ENCODE measurements at places on chromosomes 11 and 22.

DNA sequence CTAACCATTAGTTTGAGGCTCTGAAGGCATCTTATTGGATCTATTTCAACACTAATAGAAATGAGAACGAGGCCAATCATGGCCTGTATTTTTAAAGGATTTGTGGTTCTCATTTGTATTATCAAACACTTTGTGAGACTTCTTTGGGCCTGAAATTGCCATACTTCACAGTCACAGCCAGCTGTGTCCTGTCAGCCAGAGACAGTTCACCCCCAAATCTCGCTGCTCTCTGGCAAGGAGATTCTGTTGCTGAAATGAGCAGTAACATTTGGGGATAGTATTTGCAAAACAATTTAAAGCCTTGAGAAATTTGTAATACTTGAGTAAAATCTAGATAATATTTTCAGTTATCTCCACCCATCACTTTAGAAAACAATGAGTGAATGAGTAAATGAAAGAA is 26.9 kb upstream of the TENM4 start:
- no peak for DNase-seq

GRCh38 chr11:86119077-86119476 is 50.2 kb upstream of the PICALM start:
- no peak for DNase-seq

- DNase-seq = no peak
Observed at GRCh38 chr11:8997451-8997850, 6.3 kb downstream of the NRIP3 start.

DNA sequence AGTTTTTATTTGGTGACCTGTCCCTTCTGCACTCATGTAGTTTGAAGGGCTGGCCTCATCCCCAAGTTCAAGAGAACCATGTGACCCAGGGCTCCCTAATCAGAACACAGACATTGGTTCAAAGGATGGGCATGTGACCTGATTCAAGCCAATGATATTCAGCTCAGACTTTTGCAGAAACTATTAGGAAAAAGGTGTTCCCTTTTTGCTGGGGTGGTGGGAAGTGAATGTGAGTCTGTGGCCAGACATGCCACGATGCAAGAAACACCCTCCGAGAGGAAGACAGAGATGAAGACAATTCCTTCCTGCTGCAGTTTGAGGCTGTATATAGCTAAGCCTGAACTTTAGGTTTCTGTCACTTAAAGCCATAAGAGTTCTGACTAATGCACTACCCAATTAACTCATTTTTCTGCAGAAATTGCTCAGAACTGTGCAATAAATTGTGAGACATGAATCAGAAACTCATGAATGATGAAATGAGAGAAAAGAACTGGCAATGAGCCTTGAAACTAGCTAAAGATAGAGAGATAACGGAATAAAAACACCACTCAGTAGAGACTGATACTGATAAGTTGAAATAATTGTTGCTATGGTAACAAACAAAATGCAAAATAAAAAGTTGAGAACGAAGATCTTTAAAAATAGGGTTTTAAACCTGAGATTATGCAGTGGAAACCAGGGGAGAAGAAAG is 9.2 kb upstream of the MAPK1 start:
- DNase-seq = peak; percentile 39

GRCh38 chr22:40010746-40011145 is 16.0 kb downstream of the FAM83F start:
- DNase-seq = no peak

GRCh38 chr11:57306940-57307565 is 17.7 kb downstream of the TNKS1BP1 start:
- DNase-seq = no peak

DNA sequence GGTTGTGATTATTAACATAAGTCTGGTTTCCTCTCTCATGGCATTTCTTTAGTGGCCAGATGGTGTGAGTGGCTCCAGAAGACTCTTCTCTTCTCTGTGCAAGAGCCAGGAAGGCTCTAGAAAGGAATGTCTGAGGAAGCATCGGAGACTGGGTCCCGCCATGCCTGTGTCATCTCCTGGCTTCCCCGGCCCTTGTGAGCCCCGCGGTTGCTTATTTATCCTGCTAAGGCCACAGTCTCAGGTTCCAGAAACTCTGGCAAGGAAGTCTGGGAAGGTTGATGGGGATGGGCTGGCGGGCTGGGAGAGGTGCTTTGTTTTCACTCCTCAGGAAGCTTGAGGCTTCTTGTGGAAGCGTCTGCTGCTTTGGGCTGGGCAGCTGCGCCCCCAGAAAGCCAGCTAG is 18.9 kb downstream of the BCR start:
- DNase-seq = no peak

- no peak for DNase-seq
Observed at GRCh38 chr22:31912407-31912743, 32.0 kb upstream of the YWHAH start.

DNA sequence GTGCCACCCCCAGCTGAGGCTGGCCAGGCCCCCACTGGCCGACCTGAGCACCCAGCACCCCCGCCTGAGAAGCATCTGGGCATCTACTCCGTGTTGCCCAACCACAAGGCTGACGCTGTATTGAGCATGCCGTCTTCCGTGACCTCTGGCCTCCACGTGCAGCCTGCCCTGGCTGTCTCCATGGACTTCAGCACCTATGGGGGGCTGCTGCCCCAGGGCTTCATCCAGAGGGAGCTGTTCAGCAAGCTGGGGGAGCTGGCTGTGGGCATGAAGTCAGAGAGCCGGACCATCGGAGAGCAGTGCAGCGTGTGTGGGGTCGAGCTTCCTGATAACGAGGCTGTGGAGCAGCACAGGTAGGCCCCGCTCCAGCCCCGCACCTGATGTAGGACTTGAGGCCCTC is 4.7 kb downstream of the ZBTB16 start:
- DNase-seq = no peak

- DNase-seq = no peak
Observed at GRCh38 chr11:85526564-85526963, 100.6 kb downstream of the DLG2 start.

DNA sequence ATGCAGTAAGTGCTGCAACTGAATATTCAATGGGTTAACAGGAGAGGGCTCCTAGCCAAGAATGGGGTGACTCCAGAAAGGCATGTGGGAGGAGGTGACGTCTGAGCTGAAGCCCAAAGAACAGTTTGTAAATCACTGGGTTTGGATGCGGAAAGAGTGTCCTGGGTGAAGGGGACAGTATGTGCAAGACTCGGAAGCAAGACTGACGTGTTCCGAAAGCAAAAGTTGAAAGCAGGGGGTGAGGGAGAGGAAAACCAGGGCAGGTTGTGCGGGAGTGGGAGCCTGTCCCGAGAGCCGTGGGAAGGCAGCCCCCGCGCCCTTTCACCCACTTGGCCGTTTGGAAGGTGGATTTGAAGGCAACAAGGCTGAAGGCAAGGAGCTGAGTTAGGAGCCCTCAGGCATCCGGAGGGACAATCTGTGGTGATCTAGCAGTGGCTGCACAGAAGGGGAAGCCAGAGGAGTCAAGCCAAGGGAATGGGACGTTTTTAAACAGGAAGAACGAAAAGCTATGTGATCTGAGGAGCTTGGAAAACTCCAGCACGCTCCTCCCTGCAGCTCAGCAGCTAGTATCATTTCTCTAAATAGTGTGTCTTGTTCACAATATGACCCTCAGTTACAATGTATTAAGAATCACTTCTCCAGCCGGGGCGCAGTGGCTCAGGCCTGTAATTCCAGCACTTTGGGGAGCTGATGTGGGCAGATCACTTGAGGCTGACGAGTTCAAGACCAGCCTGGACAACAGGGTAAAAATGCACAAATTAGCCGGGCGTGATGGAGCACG is 7.7 kb downstream of the SLC25A18 start:
- DNase-seq = no peak

GRCh38 chr11:67434395-67434881 is 3.0 kb downstream of the PTPRCAP start:
- peak; percentile 68 for DNase-seq

DNA sequence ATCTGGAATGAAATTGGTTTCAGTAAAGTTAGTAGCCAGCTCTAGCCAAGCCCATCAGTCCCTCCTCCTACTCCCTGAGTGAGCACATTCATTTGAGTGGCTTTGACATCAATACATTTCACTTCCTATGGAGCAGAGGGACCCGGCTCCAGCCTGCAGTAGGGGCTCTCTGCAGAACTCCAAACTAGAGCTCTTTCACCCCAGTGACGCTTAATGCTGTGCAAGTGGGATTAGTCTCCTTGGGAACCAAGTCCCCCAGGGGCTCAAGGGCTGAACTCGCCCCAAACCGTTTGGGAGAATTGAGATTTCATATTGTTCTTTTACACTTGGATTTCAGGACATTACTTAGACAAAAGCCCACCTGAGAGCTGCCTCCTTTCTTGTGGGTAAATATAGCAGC is 4.4 kb upstream of the FAM181B start:
- no peak for DNase-seq

- peak; percentile 88 for DNase-seq
Observed at GRCh38 chr22:46791201-46791731, 28.8 kb downstream of the TBC1D22A start.

DNA sequence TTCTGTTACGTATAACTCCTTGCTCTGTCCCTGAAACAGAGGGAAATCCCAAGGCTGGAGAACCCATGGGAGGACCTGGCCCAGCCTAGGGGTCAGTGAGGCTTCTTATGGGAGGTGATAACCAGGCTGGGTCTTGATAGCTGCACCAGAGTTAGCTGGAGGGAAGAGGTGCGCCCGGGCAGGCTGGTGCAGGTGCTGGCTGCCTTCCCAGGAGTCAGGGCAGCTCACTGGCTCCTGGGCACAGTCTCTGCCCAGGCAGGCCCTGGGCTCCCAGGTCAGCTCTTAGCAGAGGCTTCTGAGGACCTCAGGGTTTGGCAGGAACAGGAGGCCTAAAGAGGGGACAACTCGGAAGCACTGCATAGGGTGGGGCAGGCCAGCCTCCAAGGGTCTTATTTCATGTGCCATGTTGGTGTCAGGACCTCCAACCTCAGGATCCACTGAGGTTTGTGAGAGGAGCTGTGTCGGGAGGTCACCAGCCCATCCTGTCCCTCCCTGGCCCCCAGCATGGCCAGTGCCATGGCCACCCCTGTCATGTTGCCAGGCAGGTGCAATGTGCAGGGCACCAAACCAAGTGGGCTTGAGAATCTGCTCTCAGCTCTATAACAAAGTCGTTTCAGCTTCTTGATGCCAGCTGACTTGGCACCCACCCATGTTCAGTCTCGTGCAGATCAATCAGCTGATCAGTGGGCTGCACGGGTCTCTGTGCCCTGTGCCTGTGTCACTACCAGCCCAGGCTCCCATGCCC is 20.5 kb upstream of the CELSR1 start:
- DNase-seq = no peak

- no peak for DNase-seq
Observed at GRCh38 chr11:72468289-72468688, 34.0 kb upstream of the CLPB start.

DNA sequence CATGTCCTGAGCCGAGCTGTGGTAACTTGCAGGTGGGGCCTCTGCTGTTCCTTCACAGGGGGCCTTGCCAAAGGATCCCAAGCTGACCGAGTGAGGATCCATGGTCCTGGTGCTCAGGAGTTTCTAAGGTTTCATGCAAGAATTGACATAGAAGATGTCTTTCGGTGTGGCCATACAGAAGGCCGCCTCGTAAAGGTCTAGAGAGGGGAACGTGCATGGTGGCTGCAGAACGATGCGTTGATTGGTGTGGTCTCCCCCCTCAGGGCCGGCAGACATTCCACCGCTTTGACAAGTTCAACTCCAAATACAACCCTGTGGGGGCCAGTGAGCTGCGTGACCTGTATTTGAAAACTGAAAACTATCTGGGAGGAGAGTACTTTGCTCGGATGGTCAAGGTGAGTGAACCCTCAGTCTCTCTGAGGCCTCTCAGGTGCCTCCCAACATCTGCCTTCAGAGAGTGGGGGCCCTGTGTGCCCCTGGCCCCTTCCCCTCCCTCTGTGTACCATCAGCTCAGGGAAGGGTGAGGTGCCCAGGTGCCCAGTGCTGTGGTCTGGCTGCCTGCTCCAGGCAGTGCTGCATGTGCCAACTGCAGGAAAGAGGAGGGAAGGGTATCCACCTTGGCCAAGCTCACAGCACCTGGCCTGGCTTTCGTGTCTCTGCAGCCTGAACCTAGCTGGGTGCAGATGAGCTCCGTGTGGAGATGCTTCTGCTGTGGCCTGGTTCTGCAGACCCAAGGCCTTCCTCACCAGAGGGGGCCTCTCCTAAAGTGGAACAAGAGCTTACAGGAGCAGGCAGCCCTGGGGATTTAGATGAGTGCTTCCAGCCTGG is 39.8 kb downstream of the AMPD3 start:
- DNase-seq = no peak

DNA sequence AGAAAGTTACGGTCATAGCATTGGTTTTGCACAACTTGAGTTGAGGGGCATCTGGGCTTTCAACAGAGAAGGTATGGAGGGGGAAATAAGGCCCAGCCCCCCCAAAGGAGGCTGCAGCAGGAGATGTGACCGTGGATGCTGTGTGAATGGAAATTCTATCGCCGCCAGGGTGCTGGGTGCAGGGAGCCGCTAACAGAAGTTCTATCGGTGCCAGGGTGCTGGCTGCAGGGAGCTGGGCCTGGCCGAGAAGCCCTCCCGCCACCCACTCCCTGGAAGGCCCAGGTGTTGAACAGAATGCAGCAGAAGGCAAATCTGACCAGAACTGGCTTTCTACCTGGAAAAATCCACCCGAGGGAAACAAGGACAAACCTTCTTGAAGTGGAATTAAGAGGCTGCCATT is 115.0 kb downstream of the SHANK2 start:
- no peak for DNase-seq

DNA sequence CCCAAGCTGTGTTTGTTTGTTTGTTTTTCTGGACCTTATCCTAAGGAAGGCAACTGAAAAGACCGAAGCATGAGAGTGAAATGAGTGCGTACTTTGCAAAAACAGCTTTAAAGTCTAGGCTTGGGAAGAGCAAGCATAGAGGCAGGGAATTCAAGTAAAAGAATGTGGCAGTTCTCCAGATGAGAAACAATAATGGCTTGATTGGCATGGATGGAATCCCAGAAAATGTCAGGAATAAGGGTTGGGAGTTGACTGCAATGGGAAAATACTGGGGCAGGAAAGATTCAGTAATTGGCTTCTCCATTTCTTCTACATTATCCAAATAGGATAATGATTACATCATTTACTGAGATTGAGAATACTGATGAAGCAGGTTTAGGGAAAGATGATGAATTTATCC is 17.5 kb downstream of the SAAL1 start:
- no peak for DNase-seq

DNA sequence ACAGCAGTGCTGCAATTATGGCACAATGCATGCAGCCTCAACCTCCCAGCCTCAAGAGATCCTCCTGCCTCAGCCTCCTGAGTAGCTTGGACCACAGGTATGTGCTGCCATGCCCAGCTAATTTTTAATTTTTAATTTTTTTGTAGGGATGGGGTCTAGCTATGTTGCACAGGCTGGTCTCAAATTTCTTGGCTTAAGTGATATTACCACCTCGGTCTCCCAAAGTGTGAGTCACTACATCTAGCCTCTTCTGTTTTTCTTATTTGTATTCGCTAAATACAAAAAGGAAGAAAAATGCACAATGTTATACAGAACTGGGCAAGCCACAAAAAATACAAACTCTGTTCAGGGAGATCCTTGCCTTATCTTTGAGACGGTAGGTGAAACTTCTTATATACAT is 62.1 kb downstream of the DDI1 start:
- DNase-seq = no peak

DNA sequence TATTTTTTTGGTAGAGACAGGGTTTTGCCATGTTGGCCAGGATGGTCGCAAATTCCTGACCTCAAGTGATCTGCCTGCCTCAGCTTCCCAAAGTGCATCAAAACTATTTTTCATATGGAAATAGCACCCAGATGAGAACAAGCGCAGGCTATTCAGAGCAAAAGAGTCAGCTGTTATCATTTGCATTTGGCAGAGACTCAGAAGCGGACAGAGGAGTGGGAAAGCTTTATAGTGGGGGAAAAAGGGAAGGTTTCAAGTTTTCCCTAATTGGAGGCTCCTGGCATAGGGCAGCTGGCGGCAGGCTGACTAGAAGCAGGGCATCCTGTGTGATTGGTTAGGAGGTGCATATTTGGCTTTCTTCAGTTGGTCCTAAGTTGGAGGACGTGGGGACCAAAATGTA is 20.2 kb downstream of the ATG13 start:
- no peak for DNase-seq
